ENCODE measurements at places on chromosomes 13 and 19.

DNA sequence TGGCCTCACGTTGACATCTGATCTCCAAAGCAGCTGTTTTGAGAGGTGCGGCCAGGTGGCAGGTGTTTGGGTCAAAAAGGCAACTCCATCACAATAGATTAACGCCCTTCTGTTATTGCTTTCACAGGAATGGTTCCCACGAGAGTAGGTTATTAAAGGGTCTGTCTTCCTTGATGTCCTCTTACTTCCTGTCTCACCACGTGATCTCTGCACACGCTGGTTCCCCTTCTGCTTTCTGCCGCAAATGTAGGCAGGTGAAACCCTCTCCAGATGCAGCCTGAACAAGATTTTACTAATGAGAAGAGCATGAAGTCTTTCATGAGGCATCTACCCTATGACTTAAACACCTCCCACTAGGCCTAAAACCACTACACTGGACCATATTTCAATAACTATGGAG is 22.8 kb upstream of the ZNF564 start:
- no peak for DNase-seq

DNA sequence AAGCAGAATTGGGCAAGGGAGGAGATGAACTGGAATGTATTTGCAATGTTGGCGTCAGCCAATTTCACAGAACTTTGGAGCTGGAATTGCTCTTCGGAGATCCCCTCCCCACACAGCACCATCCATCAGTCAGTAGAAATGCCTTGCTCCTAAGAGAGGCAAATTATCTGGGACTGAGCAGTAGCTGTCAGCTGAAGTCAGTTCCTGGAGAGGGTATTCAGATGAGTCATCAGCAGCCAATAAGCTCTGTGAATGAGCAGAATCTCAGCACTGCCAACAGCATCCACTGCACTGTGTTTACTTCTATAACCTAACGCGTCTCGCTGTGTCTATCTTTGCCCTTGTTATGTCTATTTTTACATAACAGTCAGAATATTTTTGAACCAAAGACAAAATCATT is 213.7 kb downstream of the SLITRK5 start:
- no peak for DNase-seq

GRCh38 chr13:21932996-21933395 is 262.1 kb downstream of the FGF9 start:
- no peak for DNase-seq

GRCh38 chr13:67224148-67224846 is 5.8 kb downstream of the PCDH9 start:
- no peak for DNase-seq

DNA sequence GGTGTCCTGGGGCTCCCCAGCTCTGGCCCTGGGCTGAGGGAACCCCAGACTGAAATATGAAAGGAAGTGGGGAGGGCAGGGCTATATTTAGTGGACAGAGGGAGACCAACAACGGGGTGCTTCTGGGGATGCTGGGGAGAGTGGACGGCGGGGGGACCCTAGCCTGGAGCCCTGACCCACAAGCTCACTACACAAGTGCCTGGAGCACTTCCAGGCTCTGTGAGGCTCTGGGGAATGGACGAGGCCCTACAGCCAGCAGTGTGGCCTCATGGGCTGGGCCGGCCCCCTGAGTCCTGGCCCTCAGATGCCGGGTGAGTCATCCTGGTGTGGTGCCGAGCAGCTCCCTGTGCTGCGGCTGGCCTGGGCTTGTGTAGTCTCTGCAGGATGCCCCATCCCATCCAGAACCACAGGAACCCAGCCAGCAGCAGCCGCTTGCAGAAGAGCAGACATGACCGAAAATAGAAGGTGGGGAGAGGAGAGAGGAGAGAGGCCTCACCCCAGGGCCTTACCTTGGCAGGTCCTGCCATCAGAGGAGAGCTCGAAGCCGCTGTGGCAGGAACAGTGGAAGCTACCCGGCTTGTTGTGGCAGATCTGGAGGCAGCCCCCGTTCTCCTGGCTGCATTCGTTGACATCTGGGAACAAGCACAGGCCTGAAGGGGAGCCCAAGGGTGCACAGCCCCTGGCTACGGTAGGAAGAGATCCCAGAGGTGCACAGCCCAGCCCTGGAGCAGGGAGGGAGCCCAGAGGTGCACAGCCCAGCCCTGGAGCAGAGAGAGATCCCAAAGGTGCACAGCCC is 26.1 kb downstream of the GAS6 start:
- DNase-seq: no peak

DNA sequence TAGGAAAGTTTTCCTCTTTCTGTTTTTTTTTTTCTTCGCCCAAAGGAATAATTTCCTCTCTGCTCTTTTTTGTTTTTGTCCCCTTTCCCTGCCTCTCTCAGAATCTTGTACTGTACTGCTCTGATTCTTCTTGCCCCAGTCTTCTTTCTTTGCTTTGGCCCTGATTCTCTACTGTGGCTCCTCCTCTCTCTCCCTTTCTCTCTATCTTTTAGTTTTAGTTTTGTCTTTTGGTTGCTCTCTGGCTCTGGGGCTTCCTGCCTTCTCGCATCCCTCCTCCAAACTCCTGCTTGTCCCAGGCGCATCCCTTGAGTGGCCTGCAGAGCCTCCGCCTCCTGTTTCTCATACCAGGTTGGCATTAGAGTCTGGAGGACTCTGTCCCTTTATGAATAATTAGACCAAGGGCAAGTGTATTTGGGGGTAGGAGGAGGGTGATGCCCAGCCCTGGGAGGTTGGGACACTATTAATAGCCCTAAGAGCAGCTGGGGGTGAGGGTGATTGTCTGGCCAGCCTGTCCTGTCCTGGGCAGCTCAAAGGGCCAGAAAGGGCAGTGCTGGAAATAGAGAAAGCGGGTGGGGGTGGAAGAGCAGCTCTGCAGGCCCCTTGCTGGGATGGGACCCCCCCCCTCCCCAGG is 39.1 kb downstream of the LYL1 start:
- no peak for DNase-seq

DNA sequence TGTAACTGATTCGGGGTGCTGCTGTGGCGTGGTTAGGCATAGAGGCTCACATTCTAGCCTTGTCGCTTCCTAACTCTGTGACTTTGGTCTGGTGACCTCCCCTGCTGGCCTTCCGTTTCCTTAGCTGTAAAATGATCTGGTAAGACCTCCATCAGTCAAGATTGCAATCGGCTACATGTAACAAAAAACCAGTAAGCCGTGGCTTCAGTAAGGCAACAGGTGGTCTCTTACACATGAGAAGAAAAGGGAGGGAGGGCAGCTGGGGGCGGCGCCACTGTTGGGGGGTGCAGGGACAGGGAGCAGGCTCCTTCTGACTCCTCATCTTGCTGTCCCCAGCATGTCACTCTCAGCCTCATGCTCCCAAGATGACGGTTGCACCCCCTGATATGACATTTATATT is 148.0 kb downstream of the SIPA1L3 start:
- no peak for DNase-seq

DNA sequence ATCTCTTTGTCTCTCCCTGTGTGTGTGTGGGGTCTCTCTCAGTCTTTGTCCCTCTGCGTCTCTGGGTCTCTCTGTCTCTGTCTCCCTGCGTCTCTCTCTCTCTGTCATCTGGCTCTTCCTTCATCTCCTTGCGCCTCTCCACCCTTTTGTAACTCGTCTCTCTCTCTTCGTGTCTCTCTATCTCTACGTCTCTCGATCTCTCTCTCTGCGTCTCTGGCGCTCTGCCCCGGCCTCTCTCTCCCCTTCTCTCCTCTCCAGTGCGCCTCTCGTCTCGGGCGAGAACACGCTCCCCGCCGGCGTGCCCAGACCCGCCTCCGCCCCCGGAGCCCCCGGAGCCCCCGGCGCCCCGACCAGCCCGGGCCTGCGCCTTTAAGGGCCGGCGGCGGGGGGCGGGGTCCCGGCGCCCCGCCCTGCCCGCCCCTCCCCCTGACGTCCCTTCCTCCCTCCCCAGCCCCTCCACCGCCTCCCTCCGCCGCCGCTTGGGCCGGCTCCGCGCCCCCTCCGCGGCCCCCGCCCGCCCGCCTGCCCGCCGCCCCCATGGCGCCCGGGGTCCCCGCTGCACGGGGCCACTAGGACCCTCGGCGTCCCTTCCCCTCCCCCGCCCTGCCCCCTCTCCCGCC is at the start of gene MARK4:
Gene MARK4 (plus strand): TSS at position 440 of the 620 bp plus-strand sequence. CDS start 318 bp downstream, outside the sequence.
- DNase-seq: peak; percentile 23
